ENCODE measurements at places on chromosomes 12 and 14.

- DNase-seq: no peak
Measured at GRCh38 chr12:79023784-79024183, 159.2 kb downstream of the SYT1 start.

GRCh38 chr12:66688846-66689439, 10.1 kb upstream of the GRIP1 start:
- DNase-seq: no peak

GRCh38 chr14:22553445-22553844, 35.6 kb downstream of the DAD1 start:
- no peak for DNase-seq

GRCh38 chr12:85484387-85484786, 204.4 kb downstream of the ALX1 start:
- DNase-seq: no peak

- no peak for DNase-seq
Measured at GRCh38 chr12:52964556-52965336, 15.8 kb downstream of the KRT18 start.
